ENCODE measurements at places on chromosomes 1 and 21.

DNA sequence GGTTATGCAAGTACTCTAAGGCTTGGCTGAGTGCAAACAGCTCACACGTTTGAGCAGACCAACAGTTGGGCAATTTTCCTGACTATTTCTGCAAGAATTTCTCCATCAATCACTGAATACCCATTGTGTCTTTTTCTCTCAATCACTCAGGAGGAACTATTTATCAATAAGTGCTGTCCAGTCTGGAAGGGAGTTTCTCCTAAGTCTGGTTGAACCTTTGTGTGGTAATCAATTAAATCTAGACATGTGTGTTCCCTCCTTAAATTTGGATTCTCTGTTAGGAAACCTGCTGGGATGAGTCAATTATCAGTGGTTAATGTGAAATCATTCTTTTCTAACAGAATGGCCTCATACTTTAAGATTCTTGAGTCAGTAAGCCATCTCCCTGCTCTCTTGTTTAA, 6.8 kb upstream of the AADACL3 start:
- DNase-seq = no peak

- DNase-seq = no peak
Observed at GRCh38 chr1:160402001-160402795, 1.8 kb downstream of the VANGL2 start.

GRCh38 chr1:63046539-63046938, 262.6 kb downstream of the ATG4C start:
- no peak for DNase-seq

- no peak for DNase-seq
Observed at GRCh38 chr1:82775406-82776000, 974.8 kb downstream of the ADGRL2 start.

Measured in Kasumi-1 (cell line).